ENCODE measurements at places on chromosomes 4 and X.

DNA sequence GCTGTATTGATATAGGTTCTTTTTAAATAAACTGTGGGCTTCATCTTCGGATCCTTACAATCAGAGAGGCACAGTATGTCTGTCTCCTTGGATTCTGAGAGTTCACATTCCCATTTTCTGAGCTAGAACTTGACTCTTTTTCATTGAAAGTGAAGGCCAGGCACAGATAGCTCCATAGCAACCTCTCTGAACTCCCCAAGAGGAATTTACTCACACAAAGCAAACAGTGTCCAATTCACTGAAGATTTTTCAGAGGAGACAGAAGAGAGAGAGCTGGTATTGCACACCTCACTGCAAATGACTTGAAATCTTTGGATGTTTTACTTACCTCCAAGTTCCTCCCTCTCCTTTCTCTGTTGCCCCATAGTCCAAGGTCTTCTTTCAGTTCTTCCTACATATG lies 130.9 kb upstream of the CASK start:
- no peak overlapping the region for H3K27ac ChIP-seq
- H3K4me3 ChIP-seq: no peak overlapping the region
- H3K36me3 ChIP-seq: no peaks in the 10 kb centered on the region
- DNase-seq: no peak
- no peaks in the 10 kb centered on the region for H3K27me3 ChIP-seq

DNA sequence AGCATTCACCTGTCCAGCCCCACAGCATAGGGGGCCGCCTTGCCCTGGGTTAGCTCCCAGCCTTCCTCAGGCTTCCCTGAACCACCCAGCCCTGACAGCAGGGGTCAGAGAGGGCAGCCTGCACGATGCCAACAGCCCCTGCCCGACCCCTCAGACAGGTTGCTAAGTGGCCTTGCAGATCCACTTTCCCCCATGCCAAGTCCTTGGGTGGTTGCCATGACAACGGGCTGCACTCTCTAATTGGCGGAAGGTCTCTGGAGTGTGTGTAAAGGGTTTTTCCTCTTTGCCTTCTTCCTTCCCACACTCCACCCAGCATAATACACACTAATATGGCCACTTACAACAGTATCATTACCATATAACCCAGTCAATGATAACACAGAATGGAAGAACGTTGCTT lies 99.6 kb upstream of the AFAP1 start:
- no peak for DNase-seq
- H3K27me3 ChIP-seq: peaks cover 12% of the 10 kb centered on the region
- H3K4me3 ChIP-seq: no peak overlapping the region

GRCh38 chr4:147625733-147626132 lies 8.5 kb downstream of the TMEM184C start:
- H3K27ac ChIP-seq: no peak overlapping the region
- no peaks in the 10 kb centered on the region for H3K27me3 ChIP-seq
- H3K36me3 ChIP-seq: peaks cover 30% of the 10 kb centered on the region
- no peak for DNase-seq
- H3K4me3 ChIP-seq: no peak overlapping the region

- no peak overlapping the region for H3K27ac ChIP-seq
- H3K4me3 ChIP-seq: no peak overlapping the region
- H3K4me1 ChIP-seq: peaks cover 4% of the 10 kb centered on the region
- peaks cover 3% of the 10 kb centered on the region for H3K27me3 ChIP-seq
- DNase-seq: no peak
- H3K36me3 ChIP-seq: no peaks in the 10 kb centered on the region
Measured at GRCh38 chr4:13887010-13887409, 259.5 kb upstream of the BOD1L1 start.

GRCh38 chr4:184096561-184097240 lies 121.0 kb downstream of the ENPP6 start:
- H3K27ac ChIP-seq: no peak overlapping the region
- H3K4me1 ChIP-seq: peaks cover 8% of the 10 kb centered on the region
- no peaks in the 10 kb centered on the region for H3K36me3 ChIP-seq
- peaks cover 12% of the 10 kb centered on the region for H3K27me3 ChIP-seq
- H3K4me3 ChIP-seq: no peak overlapping the region

All from memory B cell (primary cell).